ENCODE measurements at places on chromosomes 3 and 15. TPM values are rescaled to one million over a fixed set of nuclear protein-coding genes. Genes with fewer than 3 reads are reported as not detected.

DNA sequence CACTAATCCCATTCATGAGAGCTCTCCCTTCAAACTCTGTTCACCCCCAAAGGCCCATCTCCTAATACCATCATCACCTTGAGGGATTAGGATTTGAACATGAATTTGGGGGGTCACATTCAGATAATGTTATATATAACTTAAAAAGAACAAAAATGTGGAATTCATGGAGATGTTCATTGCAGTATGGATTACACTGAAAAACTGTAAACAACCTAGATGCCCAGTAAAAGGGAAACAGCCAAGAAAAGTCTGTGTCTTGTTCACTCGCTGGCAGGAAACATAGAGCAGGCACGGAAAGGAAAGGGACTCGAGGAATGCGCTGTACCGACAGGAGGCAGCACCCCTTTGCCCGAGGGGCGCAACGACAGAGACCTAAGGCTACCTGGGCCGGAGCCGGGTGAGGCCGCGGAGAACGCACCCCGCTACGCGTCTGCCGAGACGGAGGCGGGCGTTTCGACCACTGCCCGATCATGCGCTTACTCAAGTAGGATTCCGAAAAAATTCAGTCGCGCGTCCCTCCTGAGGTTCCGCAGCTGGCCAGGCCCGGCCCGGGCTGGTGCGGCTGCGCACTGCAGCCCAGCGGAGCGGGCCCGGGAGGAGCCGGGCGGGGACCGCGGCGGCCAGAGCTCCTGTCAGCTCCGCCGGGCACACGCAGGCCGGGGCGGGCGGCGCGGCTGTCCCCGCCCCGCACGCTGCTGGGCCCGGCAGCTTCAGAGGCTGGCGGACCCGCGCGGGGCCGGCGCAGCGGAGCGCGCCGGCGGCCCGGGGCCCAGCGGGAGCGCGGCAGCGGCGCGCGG is 862 bp upstream of the MAN2A2 start:
- DNase-seq: peak; percentile 74

DNA sequence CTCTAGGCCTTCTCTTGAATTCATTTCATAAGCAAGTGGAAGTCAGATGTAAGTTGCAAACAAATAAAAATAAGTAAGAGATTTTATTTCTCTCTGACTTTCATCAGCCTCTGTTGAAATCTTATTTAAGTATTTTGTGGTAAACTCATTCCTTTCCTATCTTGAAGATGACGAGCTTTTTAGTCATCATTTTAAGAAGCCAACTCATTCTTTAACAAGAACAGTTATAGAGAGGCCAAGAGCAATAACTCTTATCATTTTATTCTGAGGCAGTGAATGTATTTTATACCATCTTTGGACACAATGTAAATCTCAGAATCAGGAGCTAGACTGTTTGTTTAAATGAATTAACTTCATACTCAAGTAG is 147.5 kb upstream of the MBNL1 start:
- no peak for DNase-seq

GRCh38 chr3:112005091-112005672 is 6.5 kb downstream of the TAGLN3 start:
- no peak for DNase-seq

- DNase-seq: no peak
Observed at GRCh38 chr3:80750637-80751036, 982.8 kb upstream of the ROBO1 start.

The GPR62 gene
- not detected for polyA plus RNA-seq

The FMN1 gene
- polyA plus RNA-seq: 3.7 TPM

- DNase-seq: no peak
Observed at GRCh38 chr15:65329288-65329983, 25.0 kb downstream of the RNU5B-1 start.

The KLHL24 gene
- polyA plus RNA-seq: 24.1 TPM

DNA sequence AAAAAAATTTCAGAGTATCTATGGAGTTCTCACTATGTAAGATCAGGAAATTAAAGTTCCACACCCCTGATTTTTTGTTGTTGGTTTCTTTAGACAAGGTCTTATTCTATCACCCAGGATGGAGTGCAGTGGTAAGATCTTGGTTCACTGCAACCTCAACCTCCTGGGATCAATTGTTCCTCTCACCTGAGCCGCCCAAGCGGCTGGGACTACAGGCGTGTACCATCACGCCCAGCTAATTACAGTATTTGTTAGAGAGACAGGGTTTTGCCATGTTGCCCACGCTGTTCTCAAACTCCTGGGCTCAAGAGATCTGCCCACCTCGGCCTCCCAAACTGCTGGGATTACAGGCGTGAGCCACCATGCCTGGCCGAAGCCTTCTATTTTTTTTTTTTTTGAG is 12.4 kb downstream of the QRICH1 start:
- DNase-seq: no peak

- DNase-seq: no peak
Observed at GRCh38 chr3:44612678-44613077, 12.2 kb upstream of the ZNF197 start.

DNA sequence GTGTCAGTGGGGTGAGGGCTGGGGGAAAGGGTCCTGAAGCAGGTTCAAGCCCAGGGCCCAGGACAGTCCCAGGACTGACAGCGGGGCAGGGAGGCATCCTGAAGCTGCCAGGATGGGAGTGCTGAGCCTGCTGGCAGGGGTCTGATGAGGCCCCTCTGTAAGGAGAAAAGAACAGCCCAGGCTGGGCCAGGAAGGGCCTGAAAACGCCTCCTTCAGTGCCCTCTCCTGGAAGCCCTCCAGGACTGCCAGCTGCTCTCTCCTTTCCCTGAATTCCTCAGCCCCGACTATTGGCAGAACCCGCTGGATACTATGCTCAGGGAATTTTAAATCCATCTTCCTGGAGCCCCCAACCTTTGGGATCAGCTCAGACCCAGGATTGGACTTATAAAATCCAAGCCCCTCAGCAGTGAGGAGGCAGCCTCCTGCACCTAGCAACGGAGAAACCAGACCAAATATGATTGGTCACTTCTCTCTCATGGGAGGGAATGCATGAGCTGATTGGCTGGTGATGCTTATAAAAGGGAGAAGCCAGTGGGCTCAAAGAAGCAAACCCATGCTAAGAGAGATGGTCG is 203.5 kb upstream of the LINGO1 start:
- no peak for DNase-seq

The CHRFAM7A gene
- polyA plus RNA-seq: 2.6 TPM

The RAB11A gene
- polyA plus RNA-seq: 116 TPM

- no peak for DNase-seq
Observed at GRCh38 chr3:65148687-65149086, 460.9 kb upstream of the ADAMTS9 start.

GRCh38 chr3:151787626-151788025 is 26.3 kb upstream of the AADAC start:
- no peak for DNase-seq

- no peak for DNase-seq
Observed at GRCh38 chr3:127706312-127706711, 33.6 kb downstream of the ABTB1 start.

GRCh38 chr15:99818872-99819271 is 85.6 kb upstream of the LYSMD4 start:
- DNase-seq: no peak

DNA sequence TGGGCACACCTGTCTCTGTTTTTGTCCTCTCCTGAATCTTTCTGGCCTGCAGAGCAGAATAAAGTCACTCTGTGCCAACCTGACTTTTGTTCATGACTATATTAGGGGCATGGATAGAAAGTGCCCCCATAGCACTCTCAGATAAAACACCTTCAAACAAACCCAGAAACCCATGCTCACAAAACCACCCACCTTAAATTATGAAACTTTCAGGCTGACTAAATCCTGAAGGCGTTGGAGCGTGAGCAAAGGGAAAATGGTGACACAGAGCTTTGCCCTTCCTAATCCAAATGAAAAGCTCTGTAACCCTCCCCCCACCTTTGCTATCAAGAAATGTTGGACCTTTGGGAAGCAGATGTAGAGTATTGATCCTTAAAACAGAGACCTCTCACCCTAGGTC is 138.9 kb downstream of the IGF1R start:
- no peak for DNase-seq

- no peak for DNase-seq
Observed at GRCh38 chr15:95812491-95812890, 518.0 kb upstream of the NR2F2 start.

- DNase-seq: no peak
Observed at GRCh38 chr15:51947124-51947523, 24.5 kb downstream of the LEO1 start.

DNA sequence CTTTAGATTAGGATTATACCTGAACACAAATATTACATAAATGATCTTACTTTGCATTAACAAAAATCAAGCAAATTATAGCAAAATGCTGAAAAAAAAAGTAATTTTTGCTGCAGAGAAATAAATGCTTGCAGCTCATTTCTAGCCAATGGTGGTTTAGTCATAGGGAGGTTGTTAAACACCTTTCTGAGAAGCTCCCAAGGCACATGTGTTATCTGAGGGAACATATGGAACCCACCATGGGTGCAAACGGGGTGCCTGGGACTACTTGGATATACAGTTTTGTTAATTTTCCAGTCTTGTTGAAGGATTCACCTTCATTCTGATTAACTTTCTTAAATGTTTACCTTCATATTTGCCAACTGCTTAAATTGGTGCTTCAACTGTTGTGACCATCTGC is 8.9 kb upstream of the RAMAC start:
- DNase-seq: no peak

DNA sequence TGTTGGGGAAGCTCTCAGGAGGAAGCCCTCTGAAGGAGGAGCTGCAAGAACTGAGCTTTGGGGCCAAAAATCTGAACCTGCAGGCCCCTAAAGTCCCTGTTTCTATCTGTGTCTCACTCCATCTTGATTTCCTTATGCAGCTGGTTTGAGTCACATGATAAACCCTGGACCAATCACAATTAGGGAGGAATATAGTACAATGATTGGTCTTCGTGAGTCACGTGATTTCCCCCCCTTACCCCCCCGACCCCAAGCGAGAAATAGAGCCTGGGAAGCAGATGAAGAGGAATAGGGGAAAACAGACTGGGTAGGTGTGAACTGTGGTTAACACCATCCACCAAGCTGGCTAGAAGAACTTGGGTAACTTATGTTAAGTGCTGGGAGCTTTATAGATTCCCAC is 12.9 kb downstream of the CRABP1 start:
- no peak for DNase-seq

The ROPN1 gene
- polyA plus RNA-seq: not detected

- no peak for DNase-seq
Observed at GRCh38 chr15:91151781-91152563, 51.9 kb downstream of the SV2B start.

DNA sequence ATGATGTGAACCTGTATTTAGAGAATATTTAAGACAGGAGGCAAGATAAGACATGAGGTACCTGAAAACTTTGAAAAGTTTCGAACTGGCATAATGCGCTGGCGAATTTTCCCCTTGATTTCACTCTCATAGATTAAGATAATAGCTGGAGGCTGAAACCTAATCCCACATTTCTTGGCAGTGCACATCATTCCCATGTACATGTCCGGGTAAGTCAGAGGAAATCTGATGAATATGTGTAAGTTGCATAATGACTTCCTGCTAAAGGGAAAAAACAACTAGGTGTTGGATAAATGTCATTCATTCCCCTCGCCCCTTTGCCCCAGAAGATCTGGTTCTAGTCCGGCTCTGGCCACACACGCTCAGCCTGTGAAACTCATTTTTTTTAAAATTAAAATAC is 3.6 kb downstream of the CEP19 start:
- no peak for DNase-seq

- DNase-seq: no peak
Observed at GRCh38 chr3:94709249-94709902, 646.5 kb downstream of the NSUN3 start.

DNA sequence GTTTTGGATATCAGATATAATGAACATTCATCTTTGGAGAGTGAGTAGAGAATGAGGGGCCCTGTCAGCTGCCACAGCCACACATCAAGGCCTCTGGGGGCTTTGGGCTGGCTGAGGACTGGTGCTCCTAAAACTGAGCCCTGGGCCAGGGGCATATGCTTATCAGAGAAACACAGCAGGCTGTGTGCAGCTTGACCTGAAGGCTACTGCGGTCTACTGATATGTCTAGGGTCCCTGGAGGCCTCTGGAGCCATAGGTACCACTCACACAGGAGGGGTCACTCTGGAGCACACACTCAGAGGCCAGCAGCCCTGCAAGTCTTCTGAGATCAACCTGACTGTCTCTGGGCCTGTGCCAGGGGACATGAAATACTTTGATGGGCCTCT is 7.6 kb downstream of the TF start:
- no peak for DNase-seq

The FANCD2 gene
- polyA plus RNA-seq: 2.4 TPM

GRCh38 chr3:45084361-45084760 is 58.3 kb downstream of the CLEC3B start:
- no peak for DNase-seq

The HIGD2B gene
- polyA plus RNA-seq: not detected

The TM6SF1 gene
- polyA plus RNA-seq: 21.3 TPM

DNA sequence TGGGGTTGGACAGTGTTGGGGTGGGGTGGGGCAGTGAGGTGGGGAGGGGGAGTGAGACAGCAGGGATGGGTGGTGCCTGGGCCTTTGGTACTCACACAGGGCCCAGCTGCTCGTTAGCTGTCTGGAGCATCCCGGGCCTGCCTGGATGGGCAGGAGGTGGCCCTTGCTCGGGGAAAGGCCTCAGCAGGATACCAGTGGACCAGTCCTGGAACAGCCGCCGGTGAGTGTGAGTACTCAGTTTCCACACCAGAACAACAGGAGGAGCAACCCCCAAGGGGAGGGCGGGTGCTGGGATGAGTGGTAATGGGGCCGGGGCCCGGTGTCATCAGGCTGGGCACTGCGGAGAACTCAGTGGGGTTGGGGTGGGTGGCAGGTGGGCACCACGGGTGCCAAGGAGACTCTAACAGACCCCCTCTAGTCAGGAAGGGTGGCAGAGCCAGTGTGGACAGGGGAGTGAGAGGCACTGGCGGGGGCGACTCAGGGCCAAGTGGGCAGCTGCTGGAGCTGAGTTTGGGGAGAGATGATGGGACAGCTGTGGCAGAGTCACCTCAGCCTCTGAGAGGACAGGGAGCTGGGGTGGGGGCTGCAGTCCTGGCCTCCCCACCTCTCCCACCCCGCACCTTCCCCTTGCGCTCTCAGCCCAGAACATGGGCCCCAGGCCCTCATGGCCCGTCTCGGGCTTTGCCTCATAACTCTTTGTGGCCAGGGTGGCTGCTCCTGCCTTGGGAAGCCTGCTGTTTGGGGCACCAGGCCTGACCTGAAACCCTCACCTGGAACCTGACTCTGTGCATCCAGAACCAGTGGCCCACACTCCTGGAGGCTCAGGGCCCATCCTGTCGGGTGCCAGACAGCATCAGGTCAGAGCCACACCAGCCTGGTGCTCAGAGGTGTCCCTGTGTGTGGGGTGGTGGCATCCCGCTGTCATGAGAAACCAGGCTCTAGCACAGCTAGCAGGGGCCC is 52.1 kb upstream of the PRR23E start:
- DNase-seq: no peak
